Brain pericyte (primary cell): ENCODE measurements at places on chromosomes 1 and 21.

DNA sequence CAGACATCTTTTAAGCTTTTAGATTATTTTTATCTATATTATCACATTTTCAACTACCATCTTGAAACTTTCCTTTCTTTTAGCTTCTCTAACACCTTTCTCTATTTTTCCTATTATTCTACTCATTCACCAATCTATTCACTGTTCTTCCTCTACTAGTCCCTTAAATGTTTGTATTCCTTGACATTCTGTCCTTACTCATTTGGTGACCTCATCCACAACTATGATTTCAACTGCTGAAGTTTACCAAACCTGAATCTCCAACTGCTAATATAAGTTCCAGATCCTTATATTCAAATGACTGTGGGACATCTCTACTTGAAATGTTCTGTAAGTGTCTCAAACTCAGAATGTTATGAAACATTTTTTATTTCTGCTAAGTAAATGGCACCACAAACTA lies 49.2 kb downstream of the TUT4 start:
- DNase-seq: no peak

- no peak for DNase-seq
These were observed 50.6 kb downstream of the LHX4 start for GRCh38 chr1:180280617-180281016.

GRCh38 chr1:173190101-173190936 lies 16.8 kb downstream of the TNFSF4 start:
- DNase-seq: peak; percentile 80

GRCh38 chr1:3564921-3565831 lies 46.1 kb downstream of the MEGF6 start:
- no peak for DNase-seq

- DNase-seq: no peak
These were observed 58.1 kb upstream of the TMEM51 start for GRCh38 chr1:15095496-15095875.

GRCh38 chr1:211468595-211468994 lies 23.4 kb downstream of the RD3 start:
- no peak for DNase-seq

DNA sequence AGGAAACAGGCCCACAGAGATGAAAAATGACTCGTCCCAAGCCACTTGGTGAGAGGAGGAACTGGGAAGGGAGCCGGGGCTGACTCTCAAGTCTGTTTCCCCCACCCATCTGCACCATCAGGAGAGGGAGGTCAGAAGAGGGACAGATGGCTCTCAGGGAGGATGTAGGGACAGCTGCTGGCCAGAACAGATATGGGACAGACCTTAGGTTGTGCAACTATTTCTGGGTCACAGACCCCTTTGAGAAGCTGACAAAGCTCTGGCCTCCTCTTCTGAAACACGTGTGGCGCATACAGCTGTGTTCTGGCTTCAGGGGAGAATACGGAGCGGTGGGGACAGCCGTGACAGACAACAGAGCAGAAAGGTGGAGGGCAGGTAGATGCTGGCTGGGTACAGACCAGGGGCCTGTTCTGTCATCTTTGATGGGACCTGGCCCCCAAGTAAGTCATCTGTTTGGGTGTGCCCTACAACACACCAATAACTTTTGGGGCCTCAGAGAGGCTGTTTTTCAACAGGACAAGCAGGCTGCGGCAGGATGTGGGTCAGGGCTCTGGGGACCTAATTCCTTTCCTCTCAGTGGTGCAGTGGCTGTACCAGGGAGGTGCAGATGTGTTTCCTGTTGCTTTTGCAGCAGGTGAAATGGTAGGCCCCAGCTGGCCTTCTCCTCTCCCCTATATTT lies 7.3 kb downstream of the SH3BGRL3 start:
- no peak for DNase-seq

- no peak for DNase-seq
These were observed 294.9 kb downstream of the LRRIQ3 start for GRCh38 chr1:73903092-73903491.

DNA sequence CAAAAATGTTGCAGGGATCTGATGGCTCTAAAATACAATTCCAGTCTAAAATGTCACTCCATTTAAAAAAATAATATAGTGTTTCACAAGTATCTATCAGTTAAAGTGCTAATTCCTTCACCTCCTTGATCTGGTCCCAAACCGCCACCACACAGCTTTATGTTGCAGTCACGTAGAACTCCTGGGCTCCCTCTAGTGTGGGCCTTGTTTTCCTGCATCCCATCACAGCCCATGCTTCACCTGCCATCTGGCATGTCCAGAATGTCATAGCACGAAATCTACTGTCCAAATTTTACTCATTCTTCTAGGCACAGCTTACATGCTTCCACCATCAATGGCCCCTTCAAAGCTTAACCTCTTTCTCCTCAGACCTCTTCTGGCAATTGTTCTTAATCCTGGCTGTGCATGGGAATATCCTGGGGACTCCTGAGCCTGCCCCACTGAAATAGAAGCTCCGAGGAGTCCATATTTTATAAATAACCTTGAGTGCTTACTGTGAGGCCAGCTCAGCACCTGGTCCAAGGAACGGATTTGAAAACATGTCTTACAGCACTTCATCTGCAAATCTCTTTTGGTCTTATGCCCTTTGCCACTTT lies 15.5 kb downstream of the FYB2 start:
- DNase-seq: no peak

- no peak for DNase-seq
These were observed 89.8 kb downstream of the MRPL37 start for GRCh38 chr1:54289712-54290233.

DNA sequence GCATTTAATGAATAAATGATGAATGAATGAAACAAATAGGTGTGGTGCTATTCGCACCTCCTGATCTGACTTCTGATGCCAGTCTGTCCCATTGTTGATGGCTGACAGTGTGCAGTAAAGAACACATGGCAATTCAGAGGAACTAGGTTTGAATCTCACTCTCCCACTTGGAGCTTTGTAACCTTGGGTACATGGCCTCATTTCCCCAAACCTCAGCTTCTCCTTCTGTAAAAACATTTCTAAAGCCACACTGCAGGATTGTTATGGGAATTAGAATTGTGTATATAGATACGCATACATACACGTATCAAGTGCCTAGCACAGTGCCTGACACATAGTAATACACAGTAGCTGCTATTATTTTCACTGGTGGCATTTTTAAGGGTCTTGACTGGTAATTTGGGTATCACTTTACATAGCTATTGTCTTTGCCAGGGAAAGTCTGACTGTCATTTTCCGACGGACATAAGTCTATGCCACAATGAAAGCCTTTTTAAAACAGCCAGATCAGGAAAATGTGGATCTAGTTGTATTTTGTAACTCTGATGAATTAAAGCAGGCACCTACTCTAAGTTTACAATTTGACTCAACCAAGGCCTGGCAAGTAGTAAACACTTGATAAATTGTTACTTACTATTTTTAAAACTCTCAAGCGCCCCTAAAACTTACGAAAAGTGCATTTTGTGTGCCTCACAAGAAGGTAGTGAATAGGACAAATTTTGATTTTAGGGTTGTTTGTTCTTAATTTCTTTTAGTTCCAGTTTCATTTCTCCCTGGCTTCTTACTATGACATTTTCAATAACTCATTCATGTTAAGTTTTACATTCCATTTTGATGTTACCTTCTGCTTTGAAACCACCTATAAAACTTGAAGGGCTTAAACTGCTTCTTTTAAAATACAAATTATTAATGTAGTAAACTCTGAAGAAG lies 164.4 kb downstream of the SDCCAG8 start:
- no peak for DNase-seq

- no peak for DNase-seq
These were observed 101.6 kb downstream of the TLR5 start for GRCh38 chr1:223041481-223041880.

DNA sequence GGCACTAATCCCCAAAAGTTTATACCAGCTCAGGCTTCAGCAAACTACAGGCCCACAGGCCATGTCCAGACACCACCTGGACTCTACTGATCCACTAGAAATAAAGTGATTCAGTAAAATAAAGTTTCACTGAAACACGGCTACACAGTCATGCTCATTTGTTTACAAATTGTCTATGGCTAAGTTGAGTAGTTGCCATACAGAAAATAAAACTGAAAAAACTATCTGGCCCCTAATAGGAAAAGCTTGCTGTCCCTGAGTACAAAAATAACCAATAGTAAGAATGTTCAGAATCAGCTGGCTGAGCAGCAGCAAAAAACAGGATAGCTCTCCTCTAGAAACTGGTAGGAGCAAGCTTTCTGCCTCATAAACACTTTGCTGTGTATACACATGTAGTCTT lies 221.5 kb downstream of the RERE start:
- DNase-seq: no peak

- no peak for DNase-seq
These were observed 607.8 kb upstream of the B3GALT2 start for GRCh38 chr1:193794239-193794638.
